ENCODE measurements at places on chromosomes 4 and X.

- peak; percentile 67 for DNase-seq
Observed at GRCh38 chr4:102623622-102624021, 122.5 kb downstream of the NFKB1 start.

GRCh38 chr4:180923486-180923885, 1319.7 kb upstream of the TENM3 start:
- DNase-seq, result no peak

GRCh38 chr4:135917011-135917410, 1615.3 kb downstream of the PCDH18 start:
- DNase-seq, result no peak

DNA sequence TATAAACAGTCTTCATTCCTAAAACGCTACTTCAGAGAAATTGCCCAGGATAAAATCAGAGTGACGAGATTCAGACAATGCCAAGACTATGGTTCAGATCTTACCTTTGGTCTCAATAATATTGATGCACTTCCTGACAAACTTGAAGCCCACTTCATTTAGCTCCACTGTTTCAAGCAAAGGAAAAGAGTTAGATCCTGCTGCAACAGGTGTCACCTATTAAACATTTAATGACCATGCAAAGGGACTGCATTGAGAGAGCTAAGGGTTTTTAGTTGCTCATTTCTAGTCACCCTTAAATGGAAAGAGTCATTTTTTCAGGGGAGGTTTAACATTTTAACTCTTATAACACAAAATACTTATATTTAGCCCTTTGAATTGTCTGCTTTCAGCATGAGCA, 239.5 kb downstream of the OPHN1 start:
- no peak for DNase-seq

DNA sequence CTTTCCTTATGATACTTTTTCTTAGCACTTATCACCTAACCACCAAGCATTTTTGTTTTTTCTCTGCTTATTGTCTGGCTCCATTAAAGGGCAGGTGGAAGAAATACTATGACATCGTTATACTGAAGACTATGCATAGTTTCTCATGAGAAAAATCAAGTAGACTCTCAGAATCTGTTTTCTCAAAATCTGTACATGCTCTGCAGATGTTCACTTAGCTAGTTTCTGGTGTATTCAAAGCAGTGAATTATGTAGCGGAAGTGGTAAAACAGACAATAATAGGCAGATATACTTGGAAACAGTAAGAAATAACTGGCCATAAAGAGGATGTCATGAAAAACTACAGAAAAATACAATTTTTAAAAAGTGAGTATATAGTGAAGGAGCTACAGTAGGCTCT, 146.0 kb downstream of the STIM2 start:
- DNase-seq, result no peak

DNA sequence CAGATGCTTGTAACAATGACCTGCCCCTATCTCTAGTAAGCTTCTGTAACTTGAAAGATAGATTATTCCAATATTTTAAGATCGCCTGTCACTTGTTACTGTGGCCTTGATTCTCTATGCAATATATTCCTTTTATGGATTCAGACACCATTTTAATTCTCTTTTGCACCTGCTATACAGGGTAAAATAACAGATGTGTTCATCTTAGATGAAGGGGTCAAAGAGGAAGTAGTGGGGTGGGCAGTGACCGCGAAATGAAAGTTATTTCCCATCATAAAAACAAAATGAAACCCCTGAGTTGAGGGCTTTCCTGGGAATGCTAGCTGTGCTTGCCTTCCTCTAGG, 175.9 kb downstream of the TSPAN5 start:
- DNase-seq, result no peak

GRCh38 chrX:84710611-84711010, 208.4 kb upstream of the HDX start:
- DNase-seq, result no peak

DNA sequence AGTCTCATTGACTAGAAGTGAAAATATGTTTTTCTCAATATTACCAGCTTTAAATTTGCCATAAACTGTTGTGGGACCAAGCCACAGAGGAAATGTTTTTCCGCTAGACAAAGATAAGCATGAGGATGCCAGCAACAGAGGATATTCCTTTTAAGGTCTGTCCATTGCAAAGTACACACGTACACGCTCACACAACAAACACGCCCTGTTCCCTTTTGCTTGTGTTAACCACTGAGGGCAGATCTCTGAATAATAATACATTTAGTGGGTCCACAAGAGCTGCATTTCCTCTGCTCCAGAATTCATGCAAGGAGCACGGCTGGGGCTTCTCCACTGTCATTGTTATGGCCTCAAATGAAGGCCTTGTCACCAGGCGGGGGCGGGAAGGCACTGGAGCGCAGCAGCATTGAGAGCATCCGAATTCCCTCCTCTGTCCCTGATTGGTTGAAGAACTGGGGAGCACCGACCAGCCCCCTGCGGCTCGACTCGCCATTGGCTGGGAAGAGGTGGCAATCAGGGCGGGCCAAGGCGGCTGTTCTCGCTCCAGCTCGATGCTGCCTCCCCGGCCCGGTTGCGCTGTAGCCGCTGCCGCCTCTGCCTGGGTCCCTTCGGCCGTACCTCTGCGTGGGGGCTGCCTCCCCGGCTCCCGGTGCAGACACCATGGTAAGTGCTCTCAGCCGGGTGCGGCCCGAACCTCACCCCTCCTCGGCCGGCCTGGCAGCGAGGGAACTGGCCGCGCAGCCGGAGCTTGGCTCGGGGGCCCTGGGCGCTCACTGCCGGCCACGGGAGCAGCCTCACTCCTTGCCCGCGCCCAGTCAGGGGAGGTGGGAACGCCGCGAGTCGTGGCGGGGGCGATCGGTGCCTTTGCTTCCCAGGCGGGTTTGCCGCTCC, at the start of gene GUCY1B1:
TSS of gene GUCY1B1 (plus strand) at position 541 of the 891 bp plus-strand sequence. CDS start at position 661, 120 bp downstream.
- peak; percentile 54 for DNase-seq

- DNase-seq, result no peak
Observed at GRCh38 chr4:137572163-137572562, 39.9 kb upstream of the PCDH18 start.

Measured in dermis blood vessel endothelial cell (primary cell).